ENCODE measurements at places on chromosomes 4 and X.

- no peak for DNase-seq
Observed at GRCh38 chrX:7184816-7185215, 36.9 kb upstream of the PUDP start.

DNA sequence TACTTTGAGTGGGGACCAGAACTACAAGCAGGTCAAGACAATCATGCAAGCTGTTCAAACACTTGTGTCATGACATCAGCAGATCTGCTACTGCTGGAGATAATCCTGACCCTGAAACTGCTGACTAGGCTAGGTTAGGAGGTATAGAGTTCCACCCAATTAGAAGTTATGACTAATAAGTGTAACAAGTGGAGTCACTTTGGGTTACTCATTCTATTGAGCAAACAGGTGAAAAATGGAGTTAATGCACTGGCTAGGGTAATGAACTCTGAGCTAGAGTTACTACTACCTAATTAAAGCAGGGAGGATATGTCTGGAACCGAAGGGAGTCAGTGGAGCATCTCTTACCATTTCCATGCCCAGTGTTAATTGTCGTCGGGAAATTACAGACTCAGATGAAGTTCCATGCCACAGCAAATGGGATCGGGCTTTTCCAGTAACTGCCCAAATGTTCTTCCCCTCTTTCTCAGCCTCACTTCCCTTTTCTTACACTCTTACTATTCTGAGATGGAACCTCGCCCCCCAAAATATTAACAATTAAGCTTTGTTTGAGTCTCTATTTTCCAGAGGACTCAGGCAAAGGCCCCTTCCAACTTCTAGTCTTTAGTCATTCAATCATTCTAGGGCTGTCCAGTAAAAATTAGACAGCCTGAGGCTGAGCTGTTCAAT is 19.8 kb upstream of the MANBA start:
- peak; percentile 48 for DNase-seq

DNA sequence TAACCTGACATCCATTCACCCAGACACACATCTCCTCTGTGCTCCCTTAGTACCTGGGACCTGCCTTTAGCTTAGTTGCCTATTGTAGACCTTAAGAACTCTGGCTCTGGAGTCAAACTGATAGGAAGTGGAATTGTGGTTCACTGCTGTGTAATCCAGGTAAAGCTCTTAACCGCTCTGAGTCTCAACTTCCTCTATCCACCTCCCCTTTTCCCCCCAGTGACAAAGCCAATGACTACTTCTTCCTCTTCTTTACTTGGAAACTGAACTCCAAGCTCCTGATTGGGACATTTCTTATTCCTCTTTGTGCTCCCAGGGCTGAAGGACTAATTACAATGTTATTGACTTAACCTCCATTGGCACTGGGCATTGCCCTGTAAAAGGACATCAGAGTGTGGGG is 94.1 kb downstream of the DRD5 start:
- peak; percentile 17 for DNase-seq

GRCh38 chrX:151791961-151792360 is 57.4 kb downstream of the CNGA2 start:
- no peak for DNase-seq

DNA sequence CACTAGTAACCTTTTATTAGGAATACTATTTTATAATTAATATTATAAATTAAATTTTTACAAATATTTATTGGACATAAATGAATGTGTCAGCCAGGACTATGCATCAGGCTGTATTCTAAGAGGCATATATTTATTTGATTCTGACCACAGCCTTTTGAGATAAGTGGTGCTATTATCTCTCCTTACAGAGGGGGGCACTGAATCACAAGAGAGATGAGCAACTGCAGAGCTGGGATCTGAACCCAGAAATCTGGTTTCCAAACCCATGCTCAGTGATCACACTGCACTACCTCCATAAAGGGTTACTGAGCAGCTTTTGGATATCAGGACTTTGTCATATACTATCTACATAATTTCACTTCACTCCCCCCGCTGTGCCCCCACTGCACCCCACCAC is 322.0 kb downstream of the TMA16 start:
- DNase-seq: no peak

DNA sequence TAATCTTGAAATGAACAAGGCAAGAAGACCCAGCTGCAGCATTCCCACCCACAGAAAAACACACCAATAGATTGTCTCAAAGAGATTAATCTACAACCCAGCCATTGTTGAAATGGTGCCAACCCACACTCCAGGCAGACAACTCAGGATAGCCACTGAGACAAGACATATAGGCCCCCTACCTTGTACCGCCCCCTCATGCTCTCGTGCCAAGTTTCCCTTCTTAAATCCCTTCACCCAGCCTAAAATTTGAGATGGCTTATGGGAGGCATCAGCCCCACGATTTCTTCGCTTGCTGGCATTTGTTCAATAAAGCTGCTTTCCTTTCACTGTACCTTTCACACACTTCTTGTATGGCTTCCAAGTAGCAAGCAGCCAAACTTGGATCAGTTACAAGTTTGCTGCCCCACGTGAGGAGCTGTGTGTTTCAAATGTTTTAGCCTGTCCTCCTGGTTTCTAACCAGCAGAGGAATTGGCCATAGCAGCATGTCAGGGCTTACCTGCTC is 1754.1 kb downstream of the C4orf33 start:
- no peak for DNase-seq

DNA sequence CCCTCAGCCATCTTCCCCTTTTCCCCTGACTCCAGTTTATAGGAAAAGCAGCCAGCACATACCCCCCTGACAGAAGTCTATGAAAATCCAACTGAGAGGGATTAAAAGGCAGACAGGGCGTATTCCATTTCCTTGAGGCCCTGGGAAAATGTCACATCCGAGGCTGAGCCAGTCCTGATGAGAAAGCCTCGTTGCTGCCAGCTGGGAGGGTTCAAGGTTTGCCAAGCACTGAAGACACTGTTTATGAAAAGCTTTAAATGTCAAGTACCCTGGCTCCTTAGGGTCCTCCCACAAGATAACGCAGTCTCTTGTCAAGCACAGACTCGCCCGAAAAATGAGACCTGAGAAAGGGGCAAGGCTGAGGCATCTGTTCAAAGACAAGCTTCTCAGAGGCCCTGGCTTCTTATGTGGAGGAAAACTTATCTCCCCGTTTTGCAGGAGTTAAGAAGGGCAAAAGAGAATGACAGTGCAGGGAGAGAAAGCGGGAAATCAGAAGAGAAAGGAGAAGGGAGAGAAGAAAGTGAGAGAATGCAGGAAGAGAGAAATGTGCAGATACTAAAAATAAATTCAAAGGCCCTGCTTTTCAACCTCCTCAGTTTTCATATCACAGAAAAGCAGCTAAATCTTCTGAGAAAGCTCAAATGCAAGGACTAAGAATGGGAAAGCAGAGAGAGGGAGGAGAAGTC is 44.7 kb downstream of the SCD5 start:
- no peak for DNase-seq

GRCh38 chrX:37813570-37813969 is 33.7 kb downstream of the CYBB start:
- peak; percentile 2 for DNase-seq

- no peak for DNase-seq
Observed at GRCh38 chrX:22534643-22535042, 261.9 kb downstream of the CBLL2 start.

GRCh38 chrX:151789179-151789800 is 54.7 kb downstream of the CNGA2 start:
- no peak for DNase-seq

DNA sequence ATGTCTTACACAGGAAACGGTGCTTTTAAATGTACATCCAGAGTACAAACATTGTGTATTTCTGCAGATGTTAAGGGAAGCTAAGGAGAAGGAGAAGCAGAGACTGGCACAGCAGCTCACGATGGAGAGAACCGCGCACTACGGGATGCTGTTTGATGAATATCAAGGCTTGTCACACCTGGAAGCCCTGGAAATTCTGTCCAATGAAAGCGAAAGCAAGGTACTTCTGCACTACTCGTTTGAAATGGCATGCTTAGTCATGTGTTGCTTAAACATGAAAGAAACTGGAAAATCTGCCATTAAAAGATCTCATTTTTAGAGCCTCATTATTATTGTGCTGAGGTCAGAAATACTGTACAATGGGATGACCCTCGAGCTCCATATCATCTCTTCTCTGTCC is 47.2 kb downstream of the FAM114A1 start:
- DNase-seq: peak; percentile 31

DNA sequence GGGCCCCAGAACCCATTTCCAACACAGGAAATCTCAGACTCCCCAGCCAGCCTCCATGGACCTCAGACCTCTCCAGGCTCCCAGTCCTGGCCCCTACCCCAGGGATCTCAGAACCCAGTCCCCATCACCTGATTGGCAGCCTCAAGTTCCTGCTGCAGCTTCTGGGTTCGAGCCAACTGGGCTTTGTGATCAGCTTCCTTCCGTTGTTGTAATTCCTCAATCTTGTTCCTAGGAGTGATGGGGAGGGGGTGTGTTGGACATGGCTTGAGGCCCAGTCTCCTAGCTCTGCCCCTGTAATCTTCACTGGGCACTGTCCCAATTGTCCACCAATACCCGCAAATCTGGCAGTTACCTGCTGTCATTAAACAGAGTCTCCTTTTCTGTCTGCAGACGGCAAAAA is 12.6 kb downstream of the GRIPAP1 start:
- no peak for DNase-seq

DNA sequence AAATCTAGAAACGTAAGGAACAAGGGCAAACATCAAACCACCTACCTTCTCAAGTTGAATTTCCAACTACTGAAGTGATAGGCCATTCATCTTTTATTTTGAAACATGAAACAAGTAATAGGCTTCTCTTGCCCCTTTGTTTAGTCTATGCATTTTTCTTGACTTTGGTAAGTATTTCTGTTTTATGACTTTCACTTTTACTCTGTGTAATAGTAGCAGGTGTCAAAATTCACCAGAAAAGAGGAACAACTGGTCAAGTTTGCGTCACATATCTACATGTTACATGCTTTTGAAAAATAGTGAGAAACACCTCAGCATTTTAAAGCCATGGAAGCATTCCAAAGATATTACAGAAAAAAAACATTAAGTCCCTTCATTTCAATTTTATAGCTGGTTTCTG is 157.1 kb upstream of the FTHL17 start:
- DNase-seq: peak; percentile 20

DNA sequence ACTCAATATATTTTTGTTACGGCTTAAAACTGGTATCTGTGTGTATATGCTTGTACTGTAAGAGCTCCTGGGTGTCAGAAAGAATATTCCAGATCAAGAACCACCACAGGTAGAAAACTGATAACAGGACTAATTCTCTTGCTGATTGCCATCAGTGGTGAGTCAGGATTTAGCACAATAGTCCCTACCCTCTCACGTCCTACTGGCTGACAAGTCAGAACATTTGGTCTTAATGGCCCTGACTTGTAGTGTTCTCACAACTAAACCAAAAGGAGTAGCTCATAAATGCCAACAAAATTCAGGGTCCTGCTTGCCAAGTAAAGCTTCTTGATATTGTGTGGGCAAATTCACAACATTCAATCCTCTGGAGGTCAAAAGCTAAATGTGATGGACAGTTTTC is 105.2 kb upstream of the MAB21L2 start:
- no peak for DNase-seq

GRCh38 chr4:57214654-57215411 is 104.6 kb upstream of the IGFBP7 start:
- DNase-seq: no peak

DNA sequence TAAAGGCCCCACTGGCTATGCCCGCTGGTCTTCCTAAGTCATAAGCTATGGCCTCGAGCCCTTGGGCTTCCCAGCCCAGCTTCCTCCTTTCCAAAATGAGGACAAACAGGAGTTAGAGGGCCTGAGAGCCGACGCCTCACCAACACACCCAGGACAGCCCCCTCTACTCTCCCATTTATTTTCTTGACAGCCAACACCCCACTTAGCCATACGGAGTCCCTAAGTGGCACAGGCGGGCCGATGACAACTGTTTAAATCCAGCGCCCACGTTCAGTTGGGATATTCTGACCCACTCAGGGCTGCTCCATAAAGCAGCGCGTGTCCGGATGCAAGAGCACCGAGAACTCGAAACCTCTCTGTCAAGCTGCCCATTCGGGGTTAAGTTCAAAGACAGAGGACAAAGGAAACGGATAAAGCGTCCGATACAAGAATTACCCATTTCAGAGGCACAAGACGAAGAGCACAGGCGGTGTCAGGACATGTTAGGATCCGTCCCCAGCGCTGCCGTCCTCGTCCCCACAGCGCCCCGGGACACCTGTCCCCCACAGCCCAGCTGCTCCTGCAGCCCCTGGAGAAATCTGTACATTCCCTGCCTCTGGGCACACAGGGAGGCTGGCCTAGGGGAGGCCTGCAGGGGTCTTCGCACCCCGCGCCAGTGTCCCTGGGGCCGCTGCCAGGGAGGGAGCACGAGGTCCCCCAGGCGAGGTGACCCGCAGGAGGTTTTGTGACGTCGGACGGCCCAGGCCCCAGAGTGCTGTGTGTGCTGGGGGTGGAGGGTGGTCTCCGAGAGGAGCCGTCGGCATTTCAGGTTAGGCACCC is 1.2 kb downstream of the PRKX start:
- DNase-seq: peak; percentile 16
